ENCODE measurements at places on chromosomes 5 and 9.

GRCh38 chr5:83899326-83899970, 178.8 kb upstream of the HAPLN1 start:
- DNase-seq, result no peak

DNA sequence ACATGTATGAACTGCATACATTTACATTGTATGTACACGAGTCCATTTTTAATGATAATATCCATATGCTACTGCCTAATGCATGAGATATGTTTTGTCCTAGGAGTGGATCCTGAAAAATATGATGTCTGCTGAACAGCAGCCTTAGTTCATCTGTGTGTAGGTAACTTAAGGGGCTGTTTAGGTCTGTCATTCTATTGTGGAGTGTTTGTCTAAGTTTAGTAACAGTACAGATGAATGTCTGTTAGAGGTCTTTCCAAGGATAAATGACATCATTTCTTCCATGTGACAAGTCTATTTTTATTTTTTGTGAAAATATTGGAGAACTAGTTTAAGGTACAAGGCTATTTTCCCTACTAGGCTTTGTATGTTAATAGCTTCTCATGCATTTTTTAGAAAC, 22.6 kb upstream of the CCDC112 start:
- DNase-seq, result no peak

DNA sequence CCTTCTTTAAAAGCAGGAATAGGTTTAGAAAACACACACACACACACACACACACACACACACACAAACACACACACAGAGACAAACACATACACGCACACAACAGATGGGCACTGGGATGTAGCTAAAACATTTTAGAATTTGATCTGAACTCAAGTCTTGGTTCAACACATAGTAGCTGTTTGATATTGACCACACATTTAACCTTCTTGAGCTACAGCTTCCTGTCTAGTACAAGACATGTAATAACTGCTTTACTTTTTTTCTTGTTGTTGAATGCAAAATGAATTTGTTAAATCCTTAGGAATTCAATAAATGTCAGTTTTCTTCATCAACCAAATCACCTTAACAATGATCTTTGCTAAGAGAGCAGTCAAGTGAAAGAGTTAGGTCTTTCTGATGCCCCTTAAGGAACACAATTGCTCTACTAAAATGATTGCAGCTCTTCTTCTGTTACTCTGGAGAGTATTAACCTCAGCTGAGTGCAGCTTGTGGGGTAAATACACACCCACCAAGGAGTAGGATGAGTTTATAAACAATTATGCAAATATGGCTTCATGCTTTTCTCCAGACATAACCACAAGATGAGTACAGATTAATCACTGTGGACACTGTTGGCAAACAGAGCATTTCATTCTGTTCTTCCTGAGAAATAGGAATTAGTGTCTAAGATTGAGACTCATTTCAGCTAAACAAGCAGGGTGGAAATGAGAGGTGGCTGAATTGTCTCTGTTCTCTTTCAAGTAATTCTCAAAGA, 302.9 kb upstream of the PAPPA start:
- no peak for DNase-seq

DNA sequence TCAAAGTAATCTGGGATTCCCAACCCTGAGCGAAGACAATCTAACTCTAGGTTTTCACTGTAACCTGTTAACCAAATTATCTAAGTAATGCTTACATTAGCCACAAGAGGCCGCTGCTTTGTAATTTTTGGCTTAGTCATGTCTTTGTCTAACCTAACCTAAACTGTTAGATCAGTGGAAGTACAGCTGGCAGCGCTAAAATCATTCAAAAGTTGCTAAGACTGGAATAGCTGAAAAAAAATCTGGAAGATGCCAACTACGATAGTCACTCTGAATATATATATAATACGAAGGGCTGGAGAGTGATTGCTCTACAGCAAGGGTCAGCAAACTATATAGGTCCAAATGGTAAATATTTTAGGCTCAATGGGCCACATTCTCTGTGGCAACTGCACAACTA, 60.2 kb downstream of the FBXO38 start:
- no peak for DNase-seq

GRCh38 chr5:172166030-172166826, 21.8 kb downstream of the STK10 start:
- no peak for DNase-seq
